Activated CD4-positive, CD25-positive, alpha-beta regulatory T cell treated with anti-CD3 and anti-CD28 coated beads, Interleukin-2, amount 50 U/mL, for 72 hours (primary cell): ENCODE measurements at places on chromosomes 11 and 22.

DNA sequence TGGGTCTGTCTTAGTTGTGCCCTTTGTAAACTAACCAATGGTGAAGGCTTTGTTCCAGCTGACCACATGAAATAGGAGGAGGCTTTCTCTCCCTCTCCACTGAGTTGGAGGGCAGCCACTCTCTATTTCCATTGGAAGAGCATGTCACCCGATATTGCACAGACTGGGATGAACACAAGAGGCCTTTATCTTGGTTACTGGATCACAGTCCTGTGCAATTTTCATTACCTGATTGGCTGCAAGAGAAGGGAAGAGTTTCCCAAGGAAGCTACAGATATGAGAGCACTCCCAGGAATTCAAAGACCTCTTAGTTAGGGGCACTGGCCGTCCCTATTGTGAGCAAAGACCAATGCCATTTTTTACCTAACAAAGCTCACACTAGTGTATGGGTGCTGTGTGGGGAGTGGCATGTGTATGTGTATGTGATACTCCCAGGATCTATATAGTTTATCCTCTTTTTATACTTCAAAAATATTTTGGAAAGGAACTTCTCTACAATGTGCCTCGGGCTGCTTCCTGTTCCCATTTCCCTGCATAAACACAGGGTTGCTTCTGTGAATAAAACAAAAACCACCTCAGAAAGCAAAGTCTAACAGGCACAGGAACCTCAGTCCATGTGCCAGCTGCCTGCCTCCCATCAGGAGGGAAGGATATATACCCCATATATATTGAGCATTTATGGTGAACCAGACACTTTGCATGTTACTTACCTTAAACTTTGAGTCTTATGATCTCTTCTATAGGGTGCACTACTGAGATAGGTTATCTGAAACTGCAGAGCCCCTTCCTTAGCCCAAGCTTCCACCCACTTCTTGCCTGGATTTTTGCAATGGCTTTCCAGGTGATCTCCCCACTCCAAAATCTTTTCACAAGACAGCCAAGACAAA is 126.5 kb downstream of the RASSF10 start:
- no peak for DNase-seq

- no peak for DNase-seq
Observed at GRCh38 chr22:36311386-36312085, 58.6 kb downstream of the APOL1 start.

DNA sequence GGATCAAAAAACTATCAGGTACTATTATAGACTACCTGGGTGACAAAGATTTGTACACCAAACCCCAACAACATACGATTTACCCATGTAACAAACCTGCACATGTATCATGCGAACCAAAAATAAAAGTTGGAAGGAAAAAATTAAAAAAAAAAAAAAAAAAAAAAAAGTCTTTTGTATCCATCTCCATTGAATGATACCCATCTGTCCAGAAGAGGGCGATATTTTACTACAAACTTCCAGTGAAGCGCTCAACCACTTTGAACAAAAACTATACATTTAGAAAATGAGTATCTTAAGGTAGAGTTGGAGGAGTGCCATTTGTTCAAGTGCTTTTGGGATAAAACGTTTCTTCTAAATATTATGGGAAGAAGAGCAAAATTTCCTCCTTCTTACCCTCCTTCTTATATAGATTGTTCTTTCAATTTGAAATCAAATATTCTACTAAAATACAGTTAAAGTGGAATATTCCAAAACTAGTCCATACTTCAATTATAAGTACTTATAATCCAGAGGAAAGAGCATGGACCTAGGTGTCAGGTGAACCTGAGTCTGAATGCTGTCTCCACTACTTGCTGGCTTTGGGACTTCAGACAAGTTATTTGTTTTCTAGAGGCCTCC is 23.3 kb downstream of the ARL14EP start:
- no peak for DNase-seq

DNA sequence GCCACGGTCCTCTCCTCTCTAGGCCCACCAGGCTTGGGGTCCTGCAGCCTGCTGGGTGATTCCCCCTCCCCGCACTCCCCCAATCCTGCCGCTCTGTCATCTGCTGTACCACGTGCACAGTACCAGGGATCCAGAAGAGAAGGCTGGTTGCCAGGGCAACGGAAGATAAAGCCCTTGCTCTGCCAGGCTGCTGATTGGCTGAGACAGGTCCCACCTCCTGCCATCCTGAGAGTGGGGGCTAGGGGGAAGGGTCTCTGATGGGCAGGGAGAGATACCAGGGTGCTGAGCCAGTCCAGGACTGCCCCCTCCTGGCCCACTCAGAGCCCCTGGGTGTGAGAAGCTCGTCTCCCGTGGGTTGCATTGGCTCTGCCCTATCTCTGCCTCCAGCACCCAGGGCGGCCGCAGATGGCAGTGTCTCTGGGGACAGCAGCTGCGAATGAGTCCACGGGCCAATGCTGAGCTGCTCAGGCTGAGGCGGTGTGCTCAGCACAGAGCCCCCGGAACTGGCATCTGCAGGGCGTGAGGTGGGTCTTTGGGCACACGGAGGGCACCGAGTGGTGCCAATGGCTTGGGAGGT is at the start of gene SMIM45:
TSS of gene SMIM45 (plus strand) at position 253 of the 577 bp plus-strand sequence.
- no peak for DNase-seq

- DNase-seq = no peak
Observed at GRCh38 chr11:121460941-121461514, 8.3 kb upstream of the SORL1-AS1 start.

DNA sequence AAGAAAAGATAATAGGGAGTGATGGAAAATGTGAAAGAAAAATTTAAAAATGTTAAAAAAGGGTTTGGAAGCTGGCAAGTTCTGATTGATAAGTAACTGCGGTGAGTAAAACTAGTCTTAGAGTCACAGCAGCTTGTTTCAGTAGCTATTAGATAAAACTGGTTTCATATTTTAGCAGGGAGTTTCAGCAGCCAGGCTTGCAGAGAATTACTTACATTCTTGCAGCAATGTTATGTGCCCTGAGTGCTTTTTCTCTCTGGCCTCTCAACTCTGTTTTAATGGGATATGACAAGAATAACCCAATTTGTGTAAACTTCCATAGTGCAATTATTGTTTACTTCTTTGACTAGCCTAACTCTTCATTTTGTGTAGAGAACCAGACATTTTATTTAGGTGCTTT is 33.6 kb downstream of the PPME1 start:
- DNase-seq = no peak

- DNase-seq = no peak
Observed at GRCh38 chr22:28411125-28411524, 268.5 kb downstream of the TTC28 start.

DNA sequence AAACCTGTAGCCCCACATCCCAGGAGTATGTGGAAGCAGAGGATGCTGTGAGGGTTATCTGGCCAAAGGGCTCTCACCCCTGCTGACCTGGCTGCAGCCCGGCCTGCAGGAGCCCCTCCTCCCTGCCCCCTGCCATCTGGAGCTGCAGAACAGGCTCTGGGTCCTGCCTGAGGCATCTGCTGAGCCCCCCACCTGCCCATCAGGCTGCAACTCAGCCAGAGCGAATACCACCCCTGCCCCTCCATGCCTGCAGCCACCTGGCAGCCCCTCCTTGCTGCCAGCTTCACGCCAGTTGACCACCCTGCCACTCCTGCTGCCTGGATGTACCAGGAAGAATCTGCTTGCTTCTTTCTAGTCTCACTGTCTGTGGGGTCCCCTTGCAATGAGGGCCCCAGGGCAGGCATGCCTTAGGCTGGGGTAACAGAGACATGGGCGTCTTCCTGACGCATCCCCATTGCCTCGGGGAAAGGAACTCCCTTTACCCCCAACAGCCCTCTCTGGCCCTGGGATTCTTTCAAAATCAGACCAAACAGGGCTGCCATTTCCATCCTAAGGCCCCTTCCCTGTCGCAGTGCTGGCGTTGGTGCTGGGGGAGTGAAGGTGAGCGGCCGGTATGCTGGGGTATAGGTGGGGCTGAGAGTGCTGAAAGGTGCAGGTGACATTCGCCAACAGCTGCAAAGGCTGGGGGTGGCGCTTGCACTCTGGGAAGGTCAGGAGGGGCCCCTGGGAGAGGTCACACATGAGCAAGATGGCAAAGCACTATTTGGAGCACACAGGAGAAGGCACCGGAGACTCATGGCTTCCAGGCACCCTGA is 1334.6 kb downstream of the TBC1D22A start:
- DNase-seq = peak; percentile 16

DNA sequence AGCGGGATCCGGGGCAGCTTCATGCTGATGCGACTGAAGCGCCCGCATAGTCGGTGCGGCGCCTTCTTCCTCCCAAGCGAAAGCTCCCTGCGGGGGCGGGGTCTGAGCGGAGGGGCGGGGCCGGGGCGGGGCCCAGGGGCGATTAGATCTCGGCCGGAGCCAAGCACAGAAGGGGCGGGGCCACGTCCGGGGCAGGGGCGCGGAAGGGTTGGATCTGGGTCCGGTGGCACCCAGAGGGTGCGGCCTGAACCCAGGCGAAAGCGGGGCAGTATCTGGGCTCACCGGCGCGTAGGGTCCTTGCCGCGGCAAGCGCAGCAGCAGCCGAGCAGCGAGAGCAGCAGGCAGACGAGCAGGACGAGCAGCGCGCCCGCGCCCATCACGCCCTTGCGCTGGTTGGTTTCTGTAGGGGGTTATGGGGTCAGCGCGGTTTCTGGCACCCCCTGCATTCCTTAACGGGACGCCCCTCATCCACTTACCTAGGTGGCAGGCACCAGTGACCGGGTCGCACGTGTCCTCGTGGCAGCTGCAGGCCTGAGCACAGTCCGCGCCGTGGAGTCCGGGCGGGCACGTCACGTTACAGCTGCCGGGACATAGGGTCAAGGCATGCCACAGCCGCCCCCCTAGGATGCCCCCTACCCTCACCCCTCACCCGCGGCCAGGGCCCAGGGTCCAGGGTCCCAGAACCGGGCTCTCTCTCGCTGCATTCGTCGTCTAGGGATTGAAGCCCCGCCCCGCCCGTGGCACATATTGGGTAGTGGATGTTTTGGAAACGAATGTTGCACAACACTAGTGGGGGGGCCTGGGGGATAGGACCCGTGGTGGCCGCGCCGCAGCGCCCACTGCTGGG is 8.1 kb downstream of the SCARF2 start:
- DNase-seq = peak; percentile 80

GRCh38 chr11:77517753-77518152 is 43.9 kb upstream of the PAK1 start:
- no peak for DNase-seq

- no peak for DNase-seq
Observed at GRCh38 chr11:120128392-120129119, 9.4 kb downstream of the TRIM29 start.

DNA sequence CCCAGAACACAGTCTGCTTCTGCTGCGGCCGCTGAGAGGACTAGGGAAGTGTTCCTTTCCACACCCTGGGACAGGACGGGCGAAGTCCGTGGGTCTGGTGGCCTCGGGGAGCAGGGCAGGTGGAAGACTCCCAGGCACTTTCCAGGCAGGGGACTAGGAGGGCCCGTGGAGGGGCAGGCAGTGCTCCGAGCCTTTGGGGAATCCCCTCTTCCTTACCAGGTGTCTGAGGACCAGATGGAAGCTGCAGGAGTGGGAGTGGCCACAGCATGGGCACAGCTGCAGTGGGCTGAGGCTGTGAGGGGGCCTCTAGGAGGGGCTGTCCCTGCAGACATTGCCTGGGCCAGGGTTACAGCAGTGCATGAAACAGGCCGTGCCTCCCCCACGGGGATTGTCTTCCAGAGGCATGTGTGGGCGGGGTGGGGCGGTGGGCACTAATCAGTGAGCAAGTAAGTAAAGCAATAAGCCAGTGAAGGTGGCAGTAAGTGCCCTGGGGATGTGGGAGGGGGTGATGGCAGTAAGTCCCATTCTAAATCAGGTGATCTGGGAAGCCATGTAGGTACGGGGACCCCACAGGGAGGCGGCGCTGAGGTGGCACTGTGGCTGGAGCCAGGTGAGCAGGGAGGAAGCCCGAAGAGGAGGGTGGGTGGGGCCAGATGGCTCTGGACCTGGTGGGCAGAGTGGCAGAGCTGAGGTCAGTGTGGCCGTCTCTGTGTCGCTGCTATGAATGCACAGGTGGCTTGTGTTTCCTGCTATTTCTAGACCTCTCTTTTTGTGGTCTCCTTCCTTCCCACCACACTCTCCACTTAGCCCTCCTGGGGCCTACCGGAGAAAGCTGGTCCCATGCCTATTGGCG is 66.4 kb downstream of the CTTN start:
- DNase-seq = no peak

GRCh38 chr11:32454993-32455392 is 19.7 kb upstream of the WT1 start:
- no peak for DNase-seq

DNA sequence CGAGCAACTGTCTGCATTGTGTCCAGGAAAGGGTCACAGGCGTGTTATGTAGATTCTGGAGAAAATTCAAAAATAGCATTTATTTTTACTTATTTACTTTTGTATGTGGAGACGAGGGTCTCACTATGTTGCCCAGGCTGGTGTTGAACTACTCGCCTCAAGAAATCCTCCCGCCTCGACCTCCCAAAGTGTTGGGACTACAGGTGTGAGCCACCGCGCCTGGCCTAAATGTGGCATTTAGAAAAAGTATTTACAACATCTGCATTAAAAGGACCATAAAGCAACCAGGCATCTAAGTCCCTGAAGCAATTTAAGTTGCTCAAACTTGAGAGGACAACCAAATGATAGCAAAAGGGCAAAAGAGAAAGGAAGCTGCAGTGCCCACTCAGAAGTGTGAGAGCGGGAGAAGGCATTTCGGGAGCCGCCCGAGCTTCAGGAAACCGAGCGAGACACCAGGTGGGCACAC is 595 bp downstream of the TRIM66 start:
- no peak for DNase-seq

DNA sequence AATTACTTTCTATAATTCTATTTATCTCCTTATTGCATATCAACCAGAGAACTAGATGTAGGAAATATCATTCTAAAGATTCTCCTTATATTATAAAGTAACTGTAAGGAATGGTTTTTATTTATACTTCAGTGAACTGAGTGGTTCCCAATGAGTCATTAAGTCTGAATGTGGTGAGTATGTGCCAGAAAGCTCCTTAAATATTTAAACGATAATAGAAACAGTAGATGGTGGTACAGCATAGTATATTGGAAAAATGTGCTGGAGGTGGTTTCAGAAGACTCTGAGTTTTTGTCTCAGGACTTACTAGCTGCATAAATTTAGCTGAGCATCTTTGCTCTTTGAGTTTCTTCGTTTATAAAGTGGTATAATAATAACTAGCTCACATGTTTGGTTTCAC is 653.5 kb downstream of the FAM181B start:
- DNase-seq = no peak

DNA sequence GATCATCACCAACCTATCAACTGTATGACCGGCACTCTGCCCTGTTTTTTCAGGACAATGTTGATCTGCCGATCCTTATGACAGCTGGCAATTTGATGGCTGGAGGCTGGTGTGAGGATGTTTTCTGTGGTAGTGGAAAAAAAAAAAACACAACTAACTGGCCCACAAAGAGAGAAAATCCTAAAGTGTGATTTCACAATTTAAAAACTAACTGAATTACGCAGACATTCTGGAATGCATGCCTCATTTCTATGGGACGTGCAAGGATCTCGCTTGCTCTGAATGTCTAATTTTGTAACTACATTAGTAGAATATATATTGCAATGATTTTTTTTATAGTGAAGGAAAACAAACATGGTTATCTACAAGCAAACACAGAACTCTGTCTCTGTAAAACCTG is 590.5 kb downstream of the ETS1 start:
- DNase-seq = no peak
